Central memory CD8-positive, alpha-beta T cell (primary cell): ENCODE measurements at places on chromosomes 16 and 17.

DNA sequence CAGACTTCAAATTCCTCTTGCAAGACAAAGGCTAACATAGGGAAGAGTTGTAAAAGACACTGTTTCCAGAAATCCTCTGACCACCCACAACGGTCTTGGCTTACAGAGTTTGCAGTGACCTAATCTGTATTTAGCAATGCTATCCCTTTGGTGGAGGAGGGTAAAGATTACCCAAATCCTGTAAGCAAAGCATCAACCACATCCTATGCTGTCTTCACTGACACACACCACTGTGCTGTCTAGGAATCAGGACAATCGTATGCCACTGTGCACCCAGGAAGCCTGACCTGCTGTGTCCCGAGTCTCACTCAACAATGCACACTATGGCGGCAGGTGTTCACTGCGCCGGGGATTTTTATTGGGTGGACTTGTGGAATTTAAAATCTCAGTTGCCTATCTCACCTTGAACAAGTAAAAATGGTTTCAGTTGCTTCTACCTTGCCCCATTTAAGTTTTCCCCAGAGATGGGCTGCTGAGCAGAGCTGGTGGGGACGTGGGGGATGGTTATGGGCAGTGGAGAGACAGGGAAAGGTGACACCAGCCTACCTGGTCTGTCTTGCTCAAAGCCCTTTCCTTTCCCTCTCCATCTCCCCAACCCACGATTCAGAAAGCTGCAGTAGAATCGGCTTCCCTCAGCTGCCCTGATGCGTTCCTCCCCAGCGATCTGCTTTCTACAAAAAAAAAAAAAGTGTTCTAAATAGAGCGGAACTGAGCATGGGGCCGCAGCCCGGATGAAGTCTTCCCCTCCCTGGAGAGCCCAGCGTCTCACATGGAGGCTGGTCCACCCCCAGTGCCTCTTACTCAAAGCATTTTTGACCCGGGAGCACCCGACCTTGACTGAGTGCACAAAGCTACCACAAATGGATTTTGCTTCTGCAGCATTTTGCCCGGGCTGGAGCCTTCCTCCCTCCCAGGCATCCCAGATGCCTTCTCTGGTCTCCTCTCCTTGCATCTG, 271.5 kb downstream of the SOX9 start:
- DNase-seq: no peak

GRCh38 chr17:38324141-38324697, 19.5 kb downstream of the GPR179 start:
- DNase-seq: no peak

DNA sequence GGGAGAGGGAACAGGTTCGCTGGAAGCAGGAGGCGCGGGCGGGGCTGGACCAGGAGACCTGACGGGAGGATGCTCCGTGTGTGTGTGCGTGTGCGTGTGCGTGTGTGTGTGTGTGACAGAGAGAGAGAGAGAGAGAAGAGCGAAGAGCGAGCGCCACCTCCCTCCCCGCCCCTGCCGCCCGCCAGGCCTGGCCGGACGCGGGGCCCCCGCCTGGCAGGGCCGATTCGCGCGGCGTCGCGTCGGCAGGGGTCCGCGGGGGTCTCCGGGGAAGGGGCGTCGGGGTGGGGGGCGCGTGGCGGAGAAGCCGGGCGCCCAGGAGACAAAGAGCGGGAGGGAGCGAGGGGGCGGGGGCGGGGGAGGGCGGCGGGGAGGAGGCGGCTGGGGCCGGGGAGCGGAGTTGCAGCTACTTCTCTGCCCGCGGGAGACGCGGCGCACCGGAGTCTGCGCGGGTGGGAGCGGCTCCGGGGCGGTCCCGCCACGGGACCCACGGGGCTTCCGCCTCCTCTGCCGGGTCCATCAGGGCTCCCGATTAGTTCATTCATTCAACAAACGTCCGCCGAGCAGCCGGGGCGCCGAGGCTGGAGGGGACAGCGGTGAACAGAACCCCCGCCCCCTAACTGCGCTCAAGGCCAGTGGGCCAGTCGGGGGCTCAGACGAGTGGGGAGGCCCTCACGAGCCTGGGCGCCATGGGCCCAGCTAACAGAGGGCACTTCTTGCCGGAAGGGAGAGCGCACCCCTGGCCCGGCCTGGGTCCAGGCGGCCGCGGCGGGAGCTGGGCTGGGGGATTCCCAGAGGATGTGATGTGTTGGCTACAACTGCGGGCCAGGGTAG, at the start of gene SAMD14:
TSS of gene SAMD14 (minus strand) at position 433 of the 831 bp plus-strand sequence. CDS start 5,201 bp downstream, outside the sequence.
- DNase-seq: no peak

- DNase-seq: peak; percentile 89
Measured at GRCh38 chr17:40095944-40096791, 4.2 kb downstream of the NR1D1 start.

DNA sequence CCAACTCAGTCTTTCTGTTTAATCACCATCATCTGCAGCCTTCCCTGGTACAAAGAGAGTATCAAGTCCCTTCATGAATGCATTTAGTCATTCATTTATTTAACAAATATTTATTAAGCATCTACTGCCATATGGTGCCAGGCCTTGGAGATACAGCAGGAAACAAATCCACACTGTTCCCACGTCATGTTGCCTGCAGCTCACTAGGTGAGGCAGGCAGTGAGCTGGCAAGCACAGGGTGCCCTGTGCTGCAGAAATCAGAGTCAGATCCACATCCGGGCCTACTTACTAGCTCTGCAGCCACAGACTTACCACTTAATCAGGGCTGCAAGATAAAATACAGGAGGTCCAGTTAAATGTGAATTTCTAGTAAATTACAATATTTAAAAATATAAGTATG, 38.5 kb upstream of the CES5A start:
- no peak for DNase-seq

- no peak for DNase-seq
Measured at GRCh38 chr16:81697616-81698309, 81.3 kb upstream of the PLCG2 start.

DNA sequence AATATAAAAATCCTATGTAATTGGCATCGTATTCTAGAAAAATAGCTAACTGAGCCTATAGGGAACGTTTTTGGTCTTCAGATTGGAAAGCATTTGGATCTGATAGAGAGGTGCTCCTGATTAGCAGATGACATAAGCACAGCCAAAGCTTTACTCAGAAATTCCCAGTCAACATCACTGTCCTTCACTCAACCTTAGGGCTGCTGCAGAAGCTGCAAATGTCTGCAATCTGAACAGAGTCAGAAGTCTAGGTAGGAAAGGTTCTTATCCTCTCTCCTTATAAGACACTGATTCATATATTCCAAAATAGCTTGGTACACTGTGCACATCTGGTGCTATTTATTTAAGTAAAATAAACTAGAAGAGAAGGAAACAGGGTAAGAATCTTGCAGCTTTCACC, 19.2 kb downstream of the STRADA start:
- DNase-seq: no peak

- no peak for DNase-seq
Measured at GRCh38 chr17:35294756-35295155, 51.9 kb downstream of the SLFN5 start.

GRCh38 chr17:64264891-64265290, 1.8 kb upstream of the TEX2 start:
- no peak for DNase-seq

DNA sequence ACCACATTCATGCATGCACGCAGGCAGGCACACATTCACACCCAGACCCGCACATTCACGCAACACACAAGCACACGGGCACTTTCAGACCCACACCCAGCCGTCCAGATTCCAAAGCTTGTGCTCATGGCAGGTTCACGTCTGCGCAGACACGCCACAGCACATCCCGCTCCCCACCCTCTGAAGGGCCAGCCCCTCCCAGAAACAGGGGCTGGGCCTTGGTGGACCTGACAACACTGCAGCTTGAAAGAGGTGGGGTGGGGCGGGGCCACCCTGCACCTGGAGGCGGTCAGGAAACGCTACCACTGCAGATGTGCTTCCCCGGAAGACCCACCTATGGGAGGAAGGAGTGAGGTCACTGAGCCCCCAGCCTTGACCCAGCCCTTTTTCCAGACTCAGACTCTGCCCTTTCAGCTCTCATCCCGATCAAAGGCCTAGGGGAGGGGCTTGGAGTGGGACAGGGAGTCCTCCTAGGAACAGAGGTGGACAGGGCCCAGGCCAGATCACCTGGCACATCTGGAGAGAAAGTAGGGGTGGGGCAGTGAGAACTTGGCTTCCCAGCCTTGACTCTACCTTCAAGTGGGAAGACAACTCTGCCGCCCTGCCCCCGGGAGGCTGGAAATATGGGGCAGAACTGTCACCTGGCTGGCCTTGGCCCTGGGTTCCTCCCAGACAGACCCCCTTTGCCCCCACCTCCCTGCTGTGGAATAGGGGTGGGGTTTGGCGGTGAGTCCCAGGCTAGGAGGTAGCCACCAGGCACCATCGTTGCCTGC, 11.0 kb downstream of the P3H4 start:
- DNase-seq: no peak

- DNase-seq: no peak
Measured at GRCh38 chr16:28289048-28289447, 3.3 kb upstream of the SBK1 start.

DNA sequence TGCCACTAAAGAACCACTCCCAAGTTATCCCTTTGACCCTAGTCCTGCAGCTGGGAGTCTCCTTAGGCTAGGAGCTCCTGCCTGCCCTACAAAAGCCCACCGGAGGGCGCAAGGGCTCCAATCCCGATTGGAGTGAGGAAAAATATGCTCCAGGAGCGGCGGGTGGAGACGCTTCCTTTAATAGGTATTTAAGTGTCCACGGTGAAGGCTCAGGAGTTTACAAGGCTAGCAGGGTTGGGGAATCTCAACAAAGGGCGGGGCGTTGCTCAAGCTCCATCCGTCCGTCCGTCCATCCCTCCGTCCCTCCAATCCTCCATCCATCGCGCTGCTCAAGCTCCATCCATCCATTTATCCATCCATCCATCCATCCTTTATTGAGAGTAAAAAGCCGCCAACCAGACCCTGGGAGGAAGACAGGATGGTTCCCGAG, 556 bp upstream of the SPNS1 start:
- DNase-seq: no peak

- no peak for DNase-seq
Measured at GRCh38 chr17:83010206-83011200, 68.9 kb upstream of the METRNL start.

- DNase-seq: no peak
Measured at GRCh38 chr16:6888531-6888930, 444.1 kb upstream of the RBFOX1 start.

- DNase-seq: no peak
Measured at GRCh38 chr17:75776386-75777295, 8.0 kb upstream of the UNK start.

- DNase-seq: no peak
Measured at GRCh38 chr17:19453296-19453695, 42.3 kb downstream of the RNF112 start.
